ENCODE measurements at places on chromosomes 2 and 18. TPM values are rescaled to one million over a fixed set of nuclear protein-coding genes. Genes with fewer than 3 reads are reported as not detected.

PAX3 gene
- total RNA-seq, result not detected

LINC00305 gene
- not detected for total RNA-seq

MEP1B gene
- total RNA-seq, result not detected

POMC gene
- not detected for total RNA-seq

OTX1 gene
- 7.1 TPM for total RNA-seq

KCNS3 gene
- total RNA-seq, result 3.5 TPM

TTR gene
- total RNA-seq, result 1.7 TPM

TMEFF2 gene
- 0.64 TPM for total RNA-seq

POLR1A gene
- total RNA-seq, result 65.5 TPM

RAX gene
- not detected for total RNA-seq

PAX8 gene
- 14.5 TPM for total RNA-seq

EGR4 gene
- total RNA-seq, result 0.81 TPM

FARP2 gene
- total RNA-seq, result 67.7 TPM

SETBP1 gene
- 5.3 TPM for total RNA-seq

ELOA2 gene
- total RNA-seq, result not detected

WDFY1 gene
- 43.8 TPM for total RNA-seq

STARD6 gene
- not detected for total RNA-seq

SAG gene
- total RNA-seq, result not detected
